Renal pelvis (tissue), 12 donors: ENCODE measurements at places on chromosomes 3 and 15. TPM values are rescaled to one million over a fixed set of nuclear protein-coding genes. Genes with fewer than 3 reads are reported as not detected.

NGLY1 gene
- 38.4 TPM for polyA plus RNA-seq

- no peak for DNase-seq
Observed at GRCh38 chr3:123546133-123546755, 38.6 kb downstream of the HACD2 start.

DNA sequence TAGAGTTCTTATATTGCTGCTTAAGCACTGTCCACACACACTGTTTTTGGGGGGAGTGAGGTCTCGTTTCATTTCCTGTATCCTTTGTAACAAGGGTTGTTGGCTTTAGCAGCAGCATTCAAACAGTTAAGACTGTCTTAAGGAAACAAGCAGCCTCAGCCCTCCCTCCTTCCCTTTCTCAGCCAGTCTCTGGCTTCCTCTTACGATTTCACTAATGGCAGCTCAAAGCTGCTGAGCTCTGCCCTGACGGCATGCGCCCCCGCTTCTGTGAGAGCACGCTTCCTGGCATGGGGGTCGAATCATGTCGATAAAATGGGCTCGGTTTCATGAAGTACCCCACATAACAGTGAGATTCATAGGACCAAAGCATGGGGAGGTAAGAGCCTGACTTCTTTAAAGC, 105.0 kb downstream of the KLHL25 start:
- DNase-seq: peak; percentile 72

FSIP1 gene
- 1.6 TPM for polyA plus RNA-seq

DNA sequence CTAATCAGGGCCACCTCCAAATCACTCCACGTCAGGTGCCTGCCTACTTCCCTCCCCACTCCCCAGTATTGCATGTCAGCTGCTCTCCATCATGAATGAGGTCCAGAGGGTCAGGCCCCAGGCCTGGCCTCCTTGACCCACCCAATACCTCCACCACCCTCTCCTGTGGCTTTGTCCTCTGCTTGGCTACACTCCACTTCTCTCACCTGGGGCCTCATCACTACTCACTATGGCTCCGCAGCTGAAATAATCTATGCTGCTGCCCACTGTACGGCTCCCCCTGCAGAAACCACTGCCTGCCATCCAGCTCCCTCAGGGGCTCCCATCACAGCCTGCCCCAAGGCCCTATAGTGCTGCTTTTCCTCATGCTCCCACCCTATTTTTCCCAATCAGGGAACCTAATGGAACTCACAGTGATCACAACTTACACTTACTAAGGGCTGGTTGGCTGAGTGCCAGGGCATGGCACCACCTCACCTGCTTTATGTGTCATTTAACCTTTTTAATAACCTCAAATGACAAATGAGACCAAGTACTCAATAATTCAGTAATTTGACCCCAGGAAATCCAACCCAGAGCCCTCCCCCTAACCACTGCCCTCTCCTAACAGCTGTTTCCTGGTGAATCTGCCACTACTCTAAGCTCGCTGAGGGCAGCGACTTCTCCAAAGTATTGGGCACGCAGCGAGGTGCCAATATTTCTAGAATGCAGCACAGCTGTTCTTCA, 2.3 kb downstream of the GORASP1 start:
- DNase-seq: no peak

AADAC gene
- polyA plus RNA-seq: 0.32 TPM

CDC25A gene
- 13.1 TPM for polyA plus RNA-seq

C3orf22 gene
- 0.04 TPM for polyA plus RNA-seq

C3orf85 gene
- 18.4 TPM for polyA plus RNA-seq

DNA sequence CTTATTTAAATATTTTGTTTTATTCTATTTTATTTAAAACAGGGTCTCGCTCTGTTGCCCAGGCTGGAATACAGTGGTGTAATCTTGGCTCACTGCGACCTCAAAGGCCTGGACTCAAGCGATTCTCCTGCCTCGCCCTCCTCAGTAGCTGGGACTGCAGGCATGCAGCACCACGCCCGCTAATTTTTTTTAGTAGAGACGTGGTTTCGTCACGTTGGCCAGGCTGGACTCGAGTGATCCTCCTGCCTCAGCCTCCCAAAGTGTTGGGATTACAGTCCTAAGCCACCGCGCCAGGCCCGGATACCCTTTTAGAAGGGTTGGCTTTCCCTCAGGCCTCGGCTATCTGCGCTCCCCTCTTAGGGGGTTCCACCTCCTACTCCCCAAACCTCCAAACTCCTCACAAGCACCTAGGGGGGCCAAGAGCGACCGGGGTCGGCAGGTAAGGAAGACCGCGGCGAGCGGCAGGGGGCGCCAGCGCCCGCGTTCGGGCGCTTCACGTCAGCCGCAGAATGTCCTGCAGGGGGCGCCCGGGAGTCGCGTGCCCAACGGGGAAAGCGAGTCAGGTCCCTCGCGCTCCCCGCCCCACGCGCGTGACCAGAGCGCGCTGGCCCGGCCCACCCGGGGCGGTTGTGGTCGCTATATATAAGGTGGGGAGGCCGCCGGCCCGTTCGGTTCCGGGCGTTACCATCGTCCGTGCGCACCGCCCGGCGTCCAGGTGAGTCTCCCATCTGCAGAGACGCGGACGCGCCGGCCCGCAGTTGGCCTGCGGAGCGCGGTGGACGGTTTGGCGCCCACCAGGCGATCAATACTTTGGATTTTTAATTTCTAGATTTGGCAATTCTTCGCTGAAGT, 51.8 kb upstream of the GATM start:
- peak; percentile 42 for DNase-seq

ETFA gene
- 160 TPM for polyA plus RNA-seq

GRCh38 chr15:55775316-55775715, 32.4 kb upstream of the PRTG start:
- peak; percentile 45 for DNase-seq
